SK-N-SH treated with all-trans-retinoic acid at 6 μM for 48 hours (cell line): ENCODE measurements at places on chromosomes 5 and 9.

- ATAC-seq: no peak
These were observed 541.7 kb downstream of the EFNA5 start for GRCh38 chr5:107129051-107129450.

DNA sequence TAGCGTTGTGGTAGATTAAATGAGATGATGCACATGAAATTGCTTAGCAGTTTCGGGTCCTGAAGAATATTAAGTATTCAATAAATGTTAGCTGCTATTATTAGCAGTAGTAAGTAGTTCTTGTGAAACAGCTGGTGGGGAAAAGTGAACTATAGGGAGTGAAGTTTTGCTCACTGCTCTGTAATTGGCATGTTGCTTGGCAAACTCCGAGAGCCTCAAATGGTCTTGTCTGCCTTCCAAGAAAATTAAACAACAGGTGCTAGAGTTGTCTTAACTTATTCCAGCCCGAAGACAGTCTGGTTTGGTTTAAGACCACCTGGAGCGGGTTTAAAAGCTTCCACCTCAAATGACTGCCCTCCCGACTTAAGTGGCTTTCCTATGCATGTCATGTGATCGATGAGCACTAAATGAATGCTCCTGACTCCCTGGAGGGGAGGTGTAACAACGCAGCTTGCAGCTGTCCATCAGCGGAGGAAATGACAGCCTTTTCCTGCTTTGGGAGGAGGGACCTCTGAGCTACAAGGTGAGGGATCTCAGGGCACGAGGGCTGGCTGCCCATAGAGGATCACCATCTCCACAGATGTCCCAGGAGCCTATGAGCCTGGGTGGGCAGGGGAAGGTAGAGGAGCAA is 202.9 kb upstream of the PANK3 start:
- no peak for ATAC-seq

- no peak for ATAC-seq
These were observed 19.7 kb downstream of the RIOK2 start for GRCh38 chr5:97163360-97163764.

DNA sequence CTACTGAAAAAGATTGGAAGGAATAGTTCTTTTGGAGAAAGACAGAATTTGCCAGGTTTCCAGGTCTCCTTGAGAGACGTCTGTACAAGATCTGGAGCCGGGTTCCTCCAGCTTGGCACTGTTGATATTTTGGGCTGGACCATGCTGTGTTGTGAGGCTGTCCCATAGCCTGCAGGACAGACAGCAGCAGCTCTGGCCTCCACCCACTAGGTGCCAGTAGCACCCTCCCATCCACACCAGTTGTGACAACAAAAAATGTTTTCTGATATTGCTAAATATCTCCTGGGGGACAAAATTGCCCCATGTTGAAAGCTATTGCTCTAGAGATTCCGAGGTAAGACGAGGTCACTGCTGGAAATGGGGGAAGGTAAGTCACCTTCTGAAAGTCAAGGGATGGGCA is 287.7 kb upstream of the DAP start:
- peak; percentile 46; the same call in 1 of the 3 replicates for ATAC-seq

- ATAC-seq: no peak
These were observed 5.4 kb downstream of the OR13J1 start for GRCh38 chr9:35864695-35865255.

DNA sequence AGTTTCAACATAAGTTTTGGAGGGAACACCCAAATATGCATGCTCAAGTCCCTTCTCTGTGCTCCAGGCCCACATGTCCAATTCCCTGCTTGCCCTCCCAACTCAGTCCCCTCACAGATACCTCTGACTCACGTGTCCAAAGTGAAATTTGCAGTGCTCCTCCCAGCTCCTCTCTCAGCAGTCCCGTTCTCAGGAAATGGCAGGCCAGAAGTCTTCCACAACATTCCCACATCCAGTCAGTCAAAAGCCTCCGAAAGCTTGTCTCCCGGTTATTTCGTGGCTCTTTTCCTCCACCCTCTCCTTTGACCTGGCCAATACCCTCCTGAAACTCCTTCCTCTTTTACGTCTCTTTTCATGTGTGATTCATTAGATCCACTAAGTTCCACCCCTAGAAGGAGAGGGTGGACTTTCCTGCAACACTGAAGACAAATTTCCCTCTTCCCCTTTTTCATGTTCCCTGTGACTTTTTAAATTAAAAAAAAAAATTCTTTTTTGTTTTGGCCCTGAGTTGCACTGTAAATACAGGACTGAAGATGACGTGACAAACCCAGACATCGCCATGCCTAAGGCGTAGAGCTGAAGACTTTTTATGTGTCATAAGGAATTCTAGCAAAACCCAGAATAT is 12.8 kb upstream of the MGAT1 start:
- no peak for ATAC-seq

DNA sequence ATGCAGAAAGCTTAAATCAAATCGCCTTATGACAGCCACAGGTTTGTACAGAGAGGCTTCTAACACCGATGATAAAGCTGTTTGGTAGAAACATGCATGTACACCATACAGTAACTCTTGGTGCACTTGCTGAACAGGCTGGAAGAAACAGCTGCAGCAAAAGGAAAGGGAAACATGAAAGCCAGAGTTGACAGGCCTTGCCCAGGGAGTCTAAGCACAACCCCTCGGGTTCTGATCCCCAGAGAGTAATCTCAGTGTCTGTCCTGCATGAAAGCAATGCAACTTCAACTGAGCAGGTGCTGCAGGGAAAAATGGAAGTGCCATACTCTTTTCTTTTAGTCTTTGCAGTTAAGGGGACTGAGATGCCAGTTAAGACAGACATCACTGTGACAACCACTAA is 419.9 kb downstream of the BNC2 start:
- peak; percentile 53; the same call in 2 of the 3 replicates for ATAC-seq

GRCh38 chr9:79471580-79472543 is 99.9 kb upstream of the TLE4 start:
- ATAC-seq: peak; percentile 94

DNA sequence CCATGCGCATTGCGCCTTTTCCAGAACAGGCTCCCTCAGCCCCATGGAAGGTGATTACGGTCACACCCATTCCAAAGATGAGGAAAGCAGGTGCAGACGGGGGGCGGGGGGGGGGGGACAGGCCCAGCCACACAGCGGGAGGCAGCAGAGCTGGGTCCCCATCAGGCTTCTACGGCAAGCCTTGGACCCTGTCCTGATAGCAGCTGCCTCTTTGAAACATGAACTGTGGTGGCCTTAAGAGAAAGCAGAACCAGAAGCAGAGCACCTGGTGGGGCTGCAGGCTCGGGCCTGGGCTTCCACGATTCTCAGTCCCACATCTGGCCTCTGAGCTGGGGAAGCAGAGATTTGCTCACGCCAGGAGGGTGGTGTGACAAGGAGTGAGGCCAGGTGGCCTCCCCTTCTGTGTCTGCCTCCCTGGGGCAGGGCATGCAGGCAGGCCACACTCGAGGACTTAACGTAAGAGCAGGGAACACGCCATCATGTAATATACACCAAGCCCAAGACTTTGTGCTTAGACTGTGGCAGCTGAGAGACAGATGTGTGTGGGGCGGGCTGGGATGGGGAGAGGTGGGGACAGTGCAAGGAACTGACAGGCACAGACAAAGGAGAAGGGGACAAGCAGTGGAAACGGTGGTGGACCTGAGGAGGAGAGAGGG is 14.2 kb upstream of the PHYKPL start:
- no peak for ATAC-seq

DNA sequence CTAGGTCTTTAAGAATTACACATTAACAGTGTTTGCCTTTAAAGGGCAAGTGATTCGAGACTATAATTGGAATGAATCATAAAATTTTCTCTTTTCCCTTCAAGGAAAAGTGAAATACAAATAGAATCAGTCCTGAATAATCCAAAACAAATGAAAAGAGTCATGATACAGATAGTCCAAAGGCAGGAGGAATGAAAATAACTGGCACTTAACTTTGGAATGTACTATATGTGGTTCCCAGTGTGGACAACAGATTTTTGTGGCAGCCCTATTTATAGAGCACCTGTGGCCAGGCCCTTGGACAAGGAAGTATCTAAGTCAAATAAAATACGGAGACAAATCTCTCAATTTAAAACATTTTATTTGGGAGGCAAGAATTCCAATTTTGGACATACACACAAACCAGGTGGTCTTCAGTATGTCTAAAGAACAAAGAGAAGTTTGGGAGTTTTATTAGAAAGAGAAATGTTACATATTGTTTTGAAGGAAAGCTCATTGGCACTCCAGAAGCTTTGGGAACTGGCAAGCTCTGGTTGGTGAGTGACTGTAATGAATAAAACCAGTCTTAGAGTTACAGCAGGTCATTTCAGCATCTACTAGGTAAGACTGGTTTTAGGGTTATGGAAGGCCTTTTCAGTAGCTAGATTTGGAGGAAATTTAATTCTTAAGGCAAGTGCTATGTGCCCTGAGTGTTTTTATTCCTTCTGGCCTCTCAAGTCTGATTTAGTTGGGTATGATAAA is 116.0 kb upstream of the PAM start:
- peak; percentile 44 for ATAC-seq

- ATAC-seq: no peak
These were observed 33.7 kb downstream of the NDUFS6 start for GRCh38 chr5:1834721-1835429.

DNA sequence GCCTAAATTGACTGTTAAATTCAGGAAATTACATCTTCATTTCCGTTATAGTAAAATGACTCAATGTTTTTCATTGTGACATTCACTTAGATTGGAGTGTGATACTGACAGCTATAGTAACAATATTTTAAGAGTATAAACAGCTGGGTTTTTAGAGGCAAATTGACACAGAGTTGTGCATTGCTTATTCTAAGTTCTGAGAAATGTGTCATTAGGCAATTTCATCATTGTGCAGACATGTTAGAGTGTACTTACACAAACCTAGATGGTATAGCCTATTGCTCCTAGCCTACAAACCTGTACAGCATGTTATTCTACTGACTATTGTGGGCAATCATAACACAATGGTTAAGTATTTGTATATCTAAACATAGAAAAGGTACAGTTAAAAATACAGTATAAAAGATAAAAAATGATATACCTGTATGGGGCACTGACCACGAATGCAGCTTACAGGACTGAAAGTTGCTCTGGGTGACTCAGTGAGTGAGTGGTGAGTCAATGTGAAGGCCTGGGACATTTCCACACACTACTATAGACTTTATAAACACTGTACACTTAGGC is 132.7 kb downstream of the PDE4D start:
- peak; percentile 71 for ATAC-seq

DNA sequence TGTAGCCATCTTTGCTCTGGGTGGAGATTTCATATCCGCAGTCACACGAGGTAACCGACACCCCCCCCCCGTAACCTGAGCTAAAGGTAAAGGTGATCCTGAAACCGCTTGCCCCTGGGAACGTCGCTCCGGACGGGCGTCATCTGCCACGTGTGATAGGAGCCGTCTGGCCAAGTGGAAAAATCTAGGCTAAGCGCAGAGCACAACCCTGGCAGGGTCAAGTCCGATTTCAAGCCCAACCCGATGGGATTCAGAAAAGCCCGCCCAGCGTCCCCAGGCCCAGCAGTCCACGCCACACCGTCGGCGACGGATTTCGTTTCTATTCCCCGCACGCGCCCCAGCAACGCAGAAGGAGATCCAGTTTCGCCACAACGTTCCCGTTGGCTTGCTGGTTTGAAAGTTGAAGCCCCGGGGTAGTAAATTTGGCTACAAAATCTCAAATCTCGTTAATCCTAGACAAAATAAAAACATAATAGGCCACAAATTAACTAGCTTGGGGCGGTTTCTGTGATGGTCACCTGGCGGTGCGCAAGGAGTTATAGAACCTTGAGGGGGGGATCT is 32.4 kb upstream of the NFIB start:
- ATAC-seq: no peak

DNA sequence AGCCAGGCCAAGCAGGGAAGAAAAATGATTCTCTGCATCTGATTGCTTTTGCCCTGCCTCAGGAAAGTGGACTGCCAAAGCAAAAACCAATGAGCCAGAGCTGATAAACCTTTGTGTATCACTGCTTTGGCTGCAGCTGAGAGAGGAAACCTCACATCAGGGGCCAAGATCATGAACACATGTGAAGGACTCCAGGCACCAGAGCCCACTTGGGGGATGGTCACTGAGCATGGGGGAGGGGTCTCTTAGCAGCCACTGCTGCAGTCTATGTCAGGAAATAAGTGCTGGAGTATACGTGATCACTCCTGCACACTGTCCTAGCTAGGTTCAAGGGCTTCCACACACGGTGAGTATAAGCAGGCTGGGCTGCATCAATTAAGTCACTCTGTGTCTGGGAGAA is 229.9 kb downstream of the SPOCK1 start:
- no peak for ATAC-seq

DNA sequence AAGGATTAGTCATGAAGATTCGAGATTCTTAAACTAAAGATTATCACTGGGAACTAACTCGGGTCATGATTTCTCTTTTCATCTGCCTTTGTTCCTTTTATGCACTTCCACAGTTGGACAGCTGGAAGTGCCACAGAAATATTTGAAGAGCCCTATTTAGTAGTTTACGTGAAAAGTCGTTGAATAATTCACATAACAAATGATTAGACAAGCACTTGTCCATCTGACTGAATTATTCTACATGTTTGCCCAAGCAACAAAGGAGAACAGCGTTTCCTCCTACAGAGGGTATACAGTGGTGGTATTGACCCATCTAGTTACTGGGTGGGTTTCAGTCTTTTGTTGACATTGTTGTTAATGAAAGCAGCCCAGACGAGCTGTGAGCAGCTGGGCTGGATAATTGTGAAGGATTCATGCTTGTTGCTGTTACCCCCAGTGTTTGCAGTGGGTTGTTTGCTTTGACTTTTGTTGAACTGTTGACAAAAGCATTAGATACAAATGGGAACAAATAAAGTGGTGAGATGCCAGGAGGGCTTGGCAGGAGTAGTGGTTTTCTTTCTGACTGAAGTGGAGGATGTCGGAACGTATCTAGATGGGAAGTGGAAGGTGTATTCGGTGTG is 96.2 kb downstream of the TLE4 start:
- ATAC-seq: no peak
